ENCODE measurements at places on chromosomes 3 and 15. TPM values are rescaled to one million over a fixed set of nuclear protein-coding genes. Genes with fewer than 3 reads are reported as not detected.

FGF7 gene
- total RNA-seq, result 0.05 TPM

- H3K4me3 ChIP-seq, result no peak overlapping the region
- H3K36me3 ChIP-seq, result no peaks in the 10 kb centered on the region
- H3K4me1 ChIP-seq, result no peaks in the 10 kb centered on the region
- no peak overlapping the region for H3K27ac ChIP-seq
- DNase-seq, result no peak
- peaks cover 93% of the 10 kb centered on the region for H3K27me3 ChIP-seq
These were observed 11.0 kb downstream of the FGD5 start for GRCh38 chr3:14829811-14830210.

KBTBD13 gene
- not detected for total RNA-seq

GRCh38 chr3:52198643-52199608 is 966 bp downstream of the ALAS1 start:
- peaks cover 47% of the 10 kb centered on the region for H3K36me3 ChIP-seq
- DNase-seq, result no peak
- H3K4me3 ChIP-seq, result peak overlapping the region; percentile 97
- H3K4me1 ChIP-seq, result peaks cover 25% of the 10 kb centered on the region
- H3K27ac ChIP-seq, result peak overlapping the region; percentile 70

ERICH6 gene
- not detected for total RNA-seq

DNA sequence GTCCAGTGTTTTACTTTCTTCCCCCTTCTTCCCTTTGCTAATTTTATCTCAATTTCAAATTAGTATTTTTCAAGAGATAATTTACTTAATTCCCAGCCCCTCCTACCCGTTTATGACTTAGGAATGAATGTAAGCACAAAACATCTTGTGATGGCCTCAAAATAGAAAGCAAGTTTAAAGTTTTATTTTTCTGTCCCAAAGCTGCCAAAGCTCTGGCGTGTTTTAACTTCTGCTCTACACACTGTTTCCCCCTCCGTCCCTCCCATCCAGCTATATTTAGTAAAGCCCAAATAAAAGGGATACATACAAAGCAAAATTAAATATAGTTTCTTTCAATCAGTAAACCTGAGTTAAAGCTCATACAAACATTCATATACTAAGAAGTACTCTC is 59.9 kb downstream of the IGF2BP2 start:
- peaks cover 16% of the 10 kb centered on the region for H3K36me3 ChIP-seq
- no peak for DNase-seq
- H3K4me3 ChIP-seq, result no peak overlapping the region
- peak overlapping the region; percentile 79 for H3K27ac ChIP-seq
- H3K4me1 ChIP-seq, result peaks cover 43% of the 10 kb centered on the region

DNA sequence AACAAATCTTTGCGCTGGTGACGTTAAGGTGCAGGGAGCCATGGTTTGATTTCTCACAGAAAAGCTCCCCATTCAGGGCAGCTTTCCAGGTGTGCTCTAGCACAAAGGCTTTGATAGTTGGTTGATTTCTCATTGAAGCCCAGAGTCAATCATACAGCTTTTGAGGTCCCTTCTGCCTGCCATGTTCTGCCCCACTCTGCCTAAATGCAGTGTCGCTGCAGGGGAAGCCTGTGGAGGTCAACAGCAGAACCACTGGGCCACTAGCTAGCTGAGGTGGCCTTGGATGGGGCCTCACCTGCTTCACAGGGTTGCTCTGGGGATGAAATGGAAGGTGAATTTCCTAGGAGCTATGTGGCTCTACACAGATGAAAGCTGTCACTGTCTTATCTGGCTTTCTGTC is 278.3 kb downstream of the TLE3 start:
- no peak overlapping the region for H3K4me3 ChIP-seq
- no peaks in the 10 kb centered on the region for H3K27me3 ChIP-seq
- DNase-seq, result no peak
- peaks cover 12% of the 10 kb centered on the region for H3K4me1 ChIP-seq

DNA sequence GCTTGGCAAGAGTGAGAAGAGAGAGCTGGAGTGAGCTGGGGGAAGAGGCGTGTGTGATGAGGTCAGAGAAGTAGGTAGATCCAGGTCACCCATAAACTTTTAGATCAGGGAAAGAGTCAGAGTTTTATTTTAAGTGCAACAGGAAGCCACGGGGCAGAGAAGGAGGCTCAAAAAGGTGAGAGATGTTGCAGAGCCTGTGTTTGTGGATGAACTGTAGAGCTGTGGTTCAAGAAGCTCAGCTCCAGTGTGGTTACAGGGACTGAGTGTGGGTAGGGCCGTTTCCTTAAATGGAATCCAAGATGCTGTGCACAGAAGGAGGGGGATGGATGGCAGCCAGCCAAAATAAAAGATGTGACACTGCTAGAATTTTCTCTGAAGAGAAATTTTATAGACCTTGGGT is 337.2 kb downstream of the SATB1 start:
- H3K36me3 ChIP-seq, result no peaks in the 10 kb centered on the region
- H3K27me3 ChIP-seq, result no peaks in the 10 kb centered on the region
- DNase-seq, result no peak
- H3K4me1 ChIP-seq, result peaks cover 10% of the 10 kb centered on the region

DNAJA4 gene
- total RNA-seq, result not detected

DNA sequence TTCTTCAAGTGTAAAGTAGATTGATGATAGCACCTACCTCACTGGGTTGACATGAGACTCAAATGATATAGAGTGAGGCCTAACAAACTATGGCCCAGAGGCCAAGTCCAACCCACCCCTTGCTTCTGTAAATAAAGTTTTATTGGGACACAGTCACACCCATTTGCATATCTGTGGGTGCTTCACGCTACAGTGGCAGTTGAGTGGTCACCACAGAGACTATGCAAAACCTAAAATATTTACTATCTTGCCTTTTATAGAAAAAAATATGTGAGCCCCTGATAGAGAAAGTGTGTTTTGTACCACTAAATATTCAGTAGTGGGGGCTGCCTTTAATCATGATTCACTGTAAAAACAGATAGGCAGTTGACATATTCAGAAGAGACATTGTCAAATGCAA is 38.0 kb downstream of the ACAN start:
- no peak overlapping the region for H3K27ac ChIP-seq
- no peak overlapping the region for H3K4me3 ChIP-seq
- no peaks in the 10 kb centered on the region for H3K27me3 ChIP-seq
- no peak for DNase-seq

- H3K4me3 ChIP-seq, result no peak overlapping the region
- no peaks in the 10 kb centered on the region for H3K36me3 ChIP-seq
- DNase-seq, result no peak
- H3K27me3 ChIP-seq, result no peaks in the 10 kb centered on the region
These were observed 350.5 kb upstream of the TBL1XR1 start for GRCh38 chr3:177547711-177548350.

GRCh38 chr15:23440596-23440995 is 6.4 kb downstream of the GOLGA6L2 start:
- H3K4me1 ChIP-seq, result no peaks in the 10 kb centered on the region
- H3K4me3 ChIP-seq, result no peak overlapping the region
- DNase-seq, result no peak
- no peaks in the 10 kb centered on the region for H3K36me3 ChIP-seq

GRCh38 chr3:109098079-109098644 is 19.8 kb downstream of the MORC1 start:
- peak; percentile 42 for DNase-seq
- H3K4me1 ChIP-seq, result no peaks in the 10 kb centered on the region
- H3K27me3 ChIP-seq, result no peaks in the 10 kb centered on the region
- no peaks in the 10 kb centered on the region for H3K36me3 ChIP-seq

GRCh38 chr15:29596266-29596665 is 226.0 kb downstream of the TJP1 start:
- H3K36me3 ChIP-seq, result no peaks in the 10 kb centered on the region
- no peaks in the 10 kb centered on the region for H3K4me1 ChIP-seq
- peaks cover 46% of the 10 kb centered on the region for H3K27me3 ChIP-seq
- H3K4me3 ChIP-seq, result no peak overlapping the region

ASB14 gene
- total RNA-seq, result not detected

CYP1A2 gene
- not detected for total RNA-seq

PP2D1 gene
- not detected for total RNA-seq

DNA sequence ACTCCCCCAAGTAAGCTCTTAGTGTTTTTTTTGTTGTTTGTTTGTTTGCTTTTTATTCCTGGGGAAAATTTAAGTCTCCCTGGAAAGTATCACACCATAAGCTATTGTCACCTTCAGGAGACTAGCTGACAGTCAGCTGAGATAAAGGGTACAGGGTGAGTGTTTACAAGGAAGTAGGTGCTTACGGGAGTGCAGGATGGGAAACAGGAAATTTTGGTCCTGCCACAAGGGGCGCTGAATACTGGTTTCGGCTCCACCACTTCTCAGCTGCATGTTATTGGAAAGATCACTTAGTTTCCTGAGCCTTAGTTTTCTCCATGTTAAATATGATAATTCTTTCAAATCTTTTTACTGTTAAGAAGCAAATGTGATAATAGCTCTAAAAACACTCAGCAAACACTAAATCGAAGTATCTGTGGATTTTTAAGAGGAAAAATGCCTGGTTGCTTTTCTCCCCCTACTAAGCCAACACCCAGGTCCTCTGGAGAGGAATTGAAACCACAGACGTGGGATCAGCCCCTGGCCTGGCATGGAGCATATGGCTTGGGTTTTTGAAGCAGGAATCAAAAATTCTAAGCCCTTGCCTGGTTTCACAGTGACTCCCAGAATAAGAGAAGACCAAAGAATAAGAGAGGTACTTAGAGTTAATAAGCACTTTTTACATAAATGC is 90.7 kb downstream of the SCN11A start:
- no peaks in the 10 kb centered on the region for H3K4me1 ChIP-seq
- DNase-seq, result peak; percentile 53
- no peak overlapping the region for H3K27ac ChIP-seq
- no peaks in the 10 kb centered on the region for H3K27me3 ChIP-seq
- no peak overlapping the region for H3K4me3 ChIP-seq
- no peaks in the 10 kb centered on the region for H3K36me3 ChIP-seq

Measured in MCF 10A (cell line).